T follicular helper cell (primary cell): ENCODE measurements at places on chromosomes 1 and 21.
A peak's percentile ranks its signal among the peaks of the same experiment; 100 is the strongest.

GRCh38 chr1:59314776-59315528 lies 18.1 kb downstream of the FGGY start:
- DNase-seq, result no peak

DNA sequence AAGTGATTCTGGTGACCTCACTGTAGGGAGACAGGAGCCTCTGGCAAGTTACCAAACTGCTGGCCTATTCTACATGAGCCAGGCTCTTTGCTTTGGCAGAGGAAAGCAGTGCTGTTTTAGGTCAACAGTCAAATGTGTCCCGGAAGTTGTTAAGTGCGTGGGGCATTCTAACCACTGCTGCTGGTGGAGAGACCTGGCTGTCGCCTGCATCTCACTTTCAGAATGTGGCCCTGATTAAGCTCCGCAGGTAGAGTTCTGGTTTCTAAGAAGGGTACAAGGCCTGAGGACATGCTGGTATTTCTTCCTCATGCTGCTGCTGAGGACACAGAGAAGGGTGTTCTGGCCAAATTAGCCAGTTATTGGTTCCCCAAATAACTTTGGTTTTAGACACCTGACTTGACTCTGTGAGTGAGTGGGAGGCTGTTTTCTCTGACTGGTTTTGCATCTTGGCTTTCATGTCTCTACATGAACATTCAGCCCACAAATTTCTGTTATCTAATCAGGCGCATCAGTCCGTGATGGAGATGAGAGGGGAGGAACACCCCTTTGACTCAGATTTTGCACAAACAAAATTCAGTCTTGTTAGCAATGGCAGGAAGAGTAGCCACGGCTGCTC lies 120.8 kb downstream of the LMO4 start:
- DNase-seq, result no peak

DNA sequence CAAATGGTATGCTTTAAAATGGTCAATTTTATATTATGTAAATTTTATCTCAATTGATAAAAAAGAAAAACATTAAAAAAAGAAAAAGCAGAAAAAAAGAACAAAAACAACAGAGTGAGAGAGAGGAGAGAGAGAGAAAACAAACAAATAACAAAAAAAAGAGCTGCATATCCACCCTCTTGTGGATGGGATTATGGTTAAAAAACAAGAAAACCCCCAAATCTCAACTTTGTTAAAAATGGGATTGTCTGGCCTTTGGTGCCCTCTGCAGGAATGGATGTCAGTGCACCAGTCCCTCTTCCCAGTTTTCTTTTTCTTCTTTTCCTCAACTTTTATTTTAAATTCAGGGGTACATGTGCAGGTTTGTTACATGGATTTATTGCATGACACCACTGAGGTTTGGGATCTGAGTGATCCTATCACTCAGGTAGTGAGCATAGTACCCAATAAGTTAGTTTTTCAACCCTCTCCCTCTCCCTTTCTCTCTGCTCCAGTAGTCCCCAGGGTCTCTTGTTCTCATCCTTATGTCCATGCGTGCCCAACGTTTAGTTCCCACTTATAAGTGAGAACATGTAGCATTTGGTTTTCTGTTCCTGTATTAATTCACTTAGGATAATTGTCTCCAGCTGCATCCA lies 28.1 kb downstream of the RNF187 start:
- peak; percentile 18 for DNase-seq

- DNase-seq, result no peak
Measured at GRCh38 chr1:67609577-67610341, 75.2 kb upstream of the GADD45A start.

GRCh38 chr1:119312500-119312899 lies 56.1 kb upstream of the HAO2 start:
- no peak for DNase-seq

DNA sequence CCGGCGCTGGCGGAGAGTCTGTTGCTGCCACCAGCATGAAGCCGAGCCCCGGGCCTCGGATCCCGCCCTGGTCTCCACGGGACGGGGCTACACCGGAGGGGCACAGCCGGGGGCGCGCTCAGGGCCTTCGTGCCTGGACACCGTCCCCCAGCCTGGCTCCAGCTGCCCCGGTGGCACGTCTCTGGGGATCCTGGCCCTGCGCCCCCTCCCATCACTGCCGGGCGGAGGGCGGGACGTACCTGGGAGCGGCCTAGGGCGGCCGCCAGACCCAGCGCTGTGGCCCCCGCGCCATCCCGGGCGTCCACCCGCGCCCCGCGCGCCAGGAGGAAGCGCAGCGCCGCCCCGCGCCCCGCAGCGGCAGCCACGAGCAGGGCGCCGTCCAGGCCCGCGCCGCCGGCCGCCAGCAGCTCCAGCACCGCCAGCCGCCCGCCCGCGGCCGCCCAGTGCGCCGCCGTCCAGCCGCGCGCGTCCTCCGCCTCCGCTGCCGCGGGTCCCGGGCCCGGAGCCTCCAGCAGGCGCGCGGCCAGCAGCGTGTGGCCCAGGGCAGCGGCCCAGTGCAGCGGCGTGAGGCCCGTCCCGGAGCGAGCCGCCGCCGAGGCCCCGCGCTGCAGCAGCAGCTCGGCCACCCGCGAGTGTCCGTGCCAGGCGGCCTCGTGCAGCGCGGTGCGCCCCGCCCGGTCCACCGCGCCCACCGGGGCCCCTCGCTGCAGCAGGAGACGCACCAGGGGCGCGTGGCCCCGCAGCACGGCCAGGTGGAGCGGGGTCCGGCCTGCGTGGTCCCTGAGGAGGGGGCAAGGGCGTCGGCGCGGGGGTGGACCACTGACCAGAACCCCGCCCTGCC lies 1.0 kb downstream of the ANKRD65 start:
- DNase-seq, result no peak

DNA sequence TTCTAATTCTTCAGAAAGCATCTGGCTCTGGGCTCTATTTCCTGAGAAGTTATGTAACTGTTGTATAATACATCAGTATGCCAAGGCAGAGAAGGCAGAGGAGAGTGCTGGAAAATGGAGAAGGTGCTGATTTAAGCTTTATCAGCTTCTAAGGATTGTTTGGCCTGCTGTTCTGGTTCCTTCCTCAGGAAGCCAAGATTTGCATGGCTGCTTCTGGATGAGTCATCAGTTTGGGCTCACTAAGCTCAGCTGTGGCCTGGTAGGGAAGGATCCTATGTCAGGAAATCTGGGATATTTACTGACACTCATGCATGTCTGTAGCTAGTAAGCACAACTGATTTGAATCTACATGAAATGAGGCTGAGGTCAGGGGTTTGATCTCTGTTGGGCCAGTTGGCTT lies 73.2 kb upstream of the ADGRL4 start:
- DNase-seq, result no peak

GRCh38 chr21:28827422-28827821 lies 165.3 kb downstream of the LTN1 start:
- DNase-seq, result no peak

GRCh38 chr1:236534151-236534651 lies 10.4 kb downstream of the LGALS8 start:
- no peak for DNase-seq

- no peak for DNase-seq
Measured at GRCh38 chr21:15624646-15625045, 105.1 kb upstream of the USP25 start.

DNA sequence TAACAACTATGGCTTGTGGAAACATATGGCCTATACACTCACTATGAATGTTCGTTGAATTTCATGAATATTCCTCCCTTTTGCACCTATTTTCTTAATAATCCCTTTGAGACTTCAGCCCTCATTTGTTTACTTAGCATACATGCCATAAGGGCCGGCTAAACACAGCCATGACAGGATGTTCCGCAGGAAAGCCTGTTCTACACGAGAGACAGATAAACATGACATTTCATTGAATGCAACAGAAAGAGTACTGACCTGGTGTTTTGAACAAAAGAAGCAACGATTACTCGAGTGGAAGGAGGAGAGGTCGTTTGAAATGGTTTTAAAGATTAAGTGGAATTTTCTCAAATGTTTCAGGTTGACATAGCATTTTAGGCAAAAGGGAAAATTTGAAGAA lies 459.5 kb upstream of the CXADR start:
- DNase-seq, result no peak

DNA sequence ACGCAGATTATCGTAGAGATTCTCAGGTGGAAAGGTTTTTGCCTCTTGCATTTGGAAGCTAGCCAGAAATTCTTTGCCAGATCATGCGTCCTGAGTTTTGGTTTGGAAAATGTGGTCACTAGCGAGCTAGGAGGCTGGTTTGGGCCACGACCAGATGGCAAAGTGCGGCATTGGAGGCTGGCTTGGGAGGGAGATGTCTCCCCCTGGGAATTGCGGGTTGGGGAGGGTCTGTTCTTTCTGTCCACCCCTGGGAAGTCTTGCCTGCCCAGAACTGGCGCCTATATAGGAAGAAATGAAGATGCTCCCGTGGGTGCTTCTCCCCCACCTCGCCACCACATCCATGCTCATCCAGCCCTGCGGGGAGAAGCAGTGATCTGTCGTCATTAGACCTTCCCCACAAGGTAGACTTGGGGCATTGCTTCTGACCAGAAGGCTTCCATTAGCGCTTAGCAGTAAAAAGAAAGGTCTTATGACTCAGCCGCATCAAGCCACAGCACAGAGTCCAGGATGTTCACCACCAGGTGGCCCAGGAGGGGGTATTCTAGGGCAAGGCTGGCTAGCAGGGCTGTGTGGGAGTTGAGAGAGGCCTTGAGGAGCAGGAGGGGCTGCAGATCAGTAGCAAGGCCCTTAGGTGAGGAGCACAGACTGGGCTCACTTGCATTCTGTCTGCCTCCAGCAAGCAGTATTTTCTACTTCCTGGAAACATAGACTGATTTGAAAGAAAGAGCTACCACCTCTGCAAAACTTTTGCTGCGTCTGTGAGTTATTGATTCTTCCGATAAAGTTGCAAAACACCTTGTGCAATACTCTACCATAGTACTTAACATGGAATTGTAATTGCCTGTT lies 1.5 kb upstream of the PTP4A2 start:
- peak; percentile 54 for DNase-seq
